Activated CD4-positive, alpha-beta T cell treated with anti-CD3 and anti-CD28 coated beads, Interleukin-2, amount 50 U/mL, for 4 hours (primary cell): ENCODE measurements at places on chromosomes 11 and 22.

- DNase-seq, result no peak
These were observed 1416.4 kb upstream of the RAG2 start for GRCh38 chr11:38014405-38014804.

DNA sequence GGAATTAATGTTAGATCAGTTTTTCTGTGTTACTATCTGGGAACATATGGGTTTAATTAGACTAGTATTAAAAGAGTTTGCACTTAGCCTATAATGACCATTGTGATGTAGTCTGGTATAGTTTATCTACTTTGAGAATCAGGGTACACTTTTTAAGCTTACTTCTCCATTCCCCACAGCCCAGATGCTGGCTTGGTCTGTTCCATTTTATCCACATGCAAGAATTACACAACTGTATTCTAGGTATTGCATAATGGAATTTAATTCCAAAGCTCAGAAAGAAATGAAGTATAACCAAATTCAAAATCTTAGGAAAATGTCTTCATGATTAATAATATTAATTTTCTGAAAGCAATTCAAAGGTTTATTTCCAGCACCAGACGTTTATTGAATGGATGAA, 122.2 kb upstream of the PDGFD start:
- DNase-seq, result no peak

GRCh38 chr22:16969508-16970327, 38.3 kb downstream of the GAB4 start:
- DNase-seq, result no peak

GRCh38 chr11:64959498-64959897, 12.4 kb downstream of the MAJIN start:
- DNase-seq, result no peak

- DNase-seq, result no peak
These were observed 4.0 kb downstream of the OR1S1 start for GRCh38 chr11:58216476-58216875.

DNA sequence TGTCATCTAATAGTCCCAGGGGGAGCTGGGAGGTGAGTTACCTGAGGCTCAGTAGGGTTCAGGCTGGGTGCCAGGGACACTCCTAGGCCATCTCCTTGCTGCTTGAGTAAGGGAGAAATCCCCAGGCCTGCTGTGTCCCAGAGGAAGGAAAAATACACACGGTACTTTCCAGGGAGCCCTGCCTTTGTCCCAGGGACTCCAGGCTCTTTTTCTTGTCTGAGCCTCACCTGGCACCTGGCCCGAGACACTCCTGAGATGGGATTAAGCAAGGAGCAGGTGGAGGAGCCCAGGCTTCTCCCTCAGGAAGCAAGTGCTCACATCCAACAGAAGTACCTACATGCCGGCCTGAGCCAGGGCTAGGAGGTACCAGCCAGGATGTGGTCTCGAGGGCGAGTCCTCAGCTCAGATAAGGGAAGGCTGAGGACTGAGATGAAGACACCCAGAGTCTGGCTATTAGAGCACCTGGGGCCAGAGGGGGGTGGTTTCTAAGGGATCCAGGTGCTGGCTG, 899 bp upstream of the KLHDC7B start:
- DNase-seq, result no peak
